D341Med (cell line): ENCODE measurements at places on chromosomes 1 and 21.

DNA sequence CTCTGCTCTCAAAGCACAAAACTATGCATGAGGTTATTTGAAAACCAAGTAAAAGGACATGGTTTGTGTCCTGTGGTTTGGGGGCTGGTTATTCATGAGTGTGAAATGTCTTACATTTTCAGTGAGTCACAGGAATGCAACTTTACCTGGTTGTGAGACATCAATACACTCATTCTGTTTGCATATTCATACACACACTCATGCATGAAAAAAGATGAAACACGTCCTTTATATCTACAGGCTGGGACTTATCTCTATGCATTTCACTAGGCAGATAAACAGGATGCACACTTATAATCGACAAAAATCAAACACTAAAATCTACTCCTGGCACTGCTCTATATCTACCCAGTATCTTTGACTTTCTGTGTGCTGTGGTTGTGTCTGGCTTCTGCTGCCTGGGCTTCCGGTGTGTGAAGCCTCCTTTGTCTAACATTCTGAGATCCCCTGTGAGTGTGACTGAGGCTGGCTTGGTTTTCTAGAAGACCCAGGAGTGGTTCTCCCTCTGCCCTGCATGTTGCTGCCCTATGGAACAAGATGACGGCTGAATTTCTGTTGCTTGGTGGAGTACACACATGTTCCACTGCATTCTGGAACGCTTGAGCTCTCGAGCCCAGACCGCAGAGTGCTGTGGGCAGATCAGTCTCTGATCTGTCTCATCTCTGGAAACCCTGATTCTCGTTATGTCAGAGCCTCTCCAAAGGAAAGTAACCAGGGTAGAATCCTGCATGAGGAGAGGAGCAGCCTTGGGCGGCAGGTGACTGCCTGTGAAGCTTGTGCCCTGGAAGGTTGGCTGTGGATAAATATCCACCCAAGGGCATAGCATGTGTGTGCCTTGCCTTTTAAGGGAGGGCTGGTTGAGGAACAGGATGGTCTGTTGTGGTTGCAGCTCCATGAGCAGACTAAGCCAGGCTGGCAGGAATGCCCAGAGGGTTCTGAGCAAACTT lies 19.7 kb upstream of the FASLG start:
- no peak for DNase-seq

DNA sequence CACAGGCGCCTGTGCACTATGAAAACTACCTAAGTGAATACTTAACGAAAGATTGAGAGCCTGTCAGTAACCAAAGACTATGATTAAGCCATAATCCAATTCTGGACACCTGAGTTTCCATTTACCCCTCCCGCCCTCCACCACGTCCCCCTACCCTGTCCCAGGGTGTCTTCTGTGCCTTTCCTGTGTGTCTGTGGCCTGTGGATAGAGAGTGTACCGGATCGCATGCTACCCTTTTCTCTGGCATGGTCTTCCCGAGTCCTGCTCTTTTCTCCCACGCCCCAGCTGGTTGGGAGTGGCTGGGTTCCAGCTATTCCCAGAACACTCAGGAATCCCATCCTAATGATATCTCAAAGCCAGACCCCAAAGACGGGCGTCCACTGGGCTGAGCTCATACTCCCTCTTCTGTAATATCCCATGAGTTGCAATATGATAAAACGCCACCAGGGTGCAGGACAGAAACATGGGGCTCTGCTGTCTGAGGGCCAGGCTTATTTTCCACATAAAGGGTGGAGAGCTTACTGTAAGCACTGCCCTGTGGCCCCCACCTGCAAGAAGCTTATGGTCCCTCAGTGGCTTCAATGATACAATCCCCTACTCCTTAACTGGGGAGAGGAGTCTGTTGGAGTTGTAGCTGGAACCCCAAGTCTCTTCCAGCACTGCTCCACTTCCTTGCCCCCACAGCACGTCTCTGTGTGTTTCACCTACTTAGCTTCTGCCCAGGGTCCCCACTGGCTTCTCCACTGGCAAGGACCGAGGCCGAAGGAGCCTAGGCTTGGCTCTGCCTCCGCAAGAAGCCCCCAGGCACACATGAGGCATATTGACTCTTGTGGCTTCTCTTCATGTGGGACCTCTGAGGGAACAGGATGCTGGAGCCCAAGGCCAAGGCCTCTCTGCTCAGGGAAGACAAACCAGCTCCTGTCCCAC lies 17.6 kb upstream of the ALX3 start:
- DNase-seq: peak; percentile 77

DNA sequence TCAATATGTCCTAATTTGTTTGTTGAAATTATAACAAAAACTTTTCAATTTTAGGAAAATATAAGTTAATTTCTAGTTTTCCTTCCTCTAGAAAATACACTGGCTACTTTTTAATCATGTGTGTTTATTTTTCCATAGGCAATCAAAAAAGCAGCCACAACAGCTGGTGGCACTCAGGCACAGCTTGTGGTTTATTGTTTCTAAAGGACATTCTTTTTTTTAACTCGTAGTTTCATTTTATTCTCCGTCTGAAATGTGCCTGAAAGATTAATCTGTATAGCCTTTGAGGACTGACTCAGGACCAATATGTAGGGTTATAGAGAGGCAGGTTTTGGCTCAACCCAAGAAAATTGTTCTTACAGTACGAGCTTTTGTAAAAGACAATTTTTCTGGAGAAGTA lies 20.7 kb upstream of the STX12 start:
- no peak for DNase-seq

- no peak for DNase-seq
These were observed 47.9 kb upstream of the RUNX1 start for GRCh38 chr21:35096959-35097358.

DNA sequence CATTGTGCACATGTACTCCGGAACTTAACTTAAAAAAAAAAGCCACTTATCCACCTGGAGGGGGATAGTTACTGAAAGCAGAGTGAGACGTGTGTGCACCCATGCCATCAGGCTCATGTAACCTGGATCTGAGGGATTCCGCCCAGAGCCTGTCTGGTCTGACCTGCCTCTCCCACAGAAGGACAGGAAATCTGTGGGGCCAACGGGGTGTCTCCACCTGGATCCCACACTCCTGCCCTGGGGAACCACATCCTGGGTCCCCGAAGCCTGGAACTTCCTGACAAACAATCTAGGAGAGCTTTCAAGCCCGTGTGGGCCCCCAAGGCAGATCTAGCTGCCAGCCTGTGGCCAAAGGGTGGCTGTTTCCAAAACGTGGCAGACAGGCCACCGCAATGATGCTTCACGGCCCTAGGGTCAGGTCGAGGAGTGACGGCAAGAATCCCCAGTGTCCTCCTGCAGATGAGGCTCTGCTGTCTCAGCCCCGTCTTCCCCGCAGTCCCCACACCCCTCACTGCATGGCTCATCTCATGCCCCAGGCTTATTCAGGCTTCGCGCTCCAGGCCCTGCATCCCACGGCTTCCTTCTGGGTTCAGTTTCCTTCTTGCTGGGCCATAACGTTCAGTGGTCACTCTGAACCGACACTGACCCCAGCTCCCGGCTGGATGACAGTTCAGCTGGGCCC lies 21.0 kb upstream of the PCBP3 start:
- no peak for DNase-seq

GRCh38 chr1:33349081-33349759 lies 28.3 kb upstream of the A3GALT2 start:
- peak; percentile 62 for DNase-seq

DNA sequence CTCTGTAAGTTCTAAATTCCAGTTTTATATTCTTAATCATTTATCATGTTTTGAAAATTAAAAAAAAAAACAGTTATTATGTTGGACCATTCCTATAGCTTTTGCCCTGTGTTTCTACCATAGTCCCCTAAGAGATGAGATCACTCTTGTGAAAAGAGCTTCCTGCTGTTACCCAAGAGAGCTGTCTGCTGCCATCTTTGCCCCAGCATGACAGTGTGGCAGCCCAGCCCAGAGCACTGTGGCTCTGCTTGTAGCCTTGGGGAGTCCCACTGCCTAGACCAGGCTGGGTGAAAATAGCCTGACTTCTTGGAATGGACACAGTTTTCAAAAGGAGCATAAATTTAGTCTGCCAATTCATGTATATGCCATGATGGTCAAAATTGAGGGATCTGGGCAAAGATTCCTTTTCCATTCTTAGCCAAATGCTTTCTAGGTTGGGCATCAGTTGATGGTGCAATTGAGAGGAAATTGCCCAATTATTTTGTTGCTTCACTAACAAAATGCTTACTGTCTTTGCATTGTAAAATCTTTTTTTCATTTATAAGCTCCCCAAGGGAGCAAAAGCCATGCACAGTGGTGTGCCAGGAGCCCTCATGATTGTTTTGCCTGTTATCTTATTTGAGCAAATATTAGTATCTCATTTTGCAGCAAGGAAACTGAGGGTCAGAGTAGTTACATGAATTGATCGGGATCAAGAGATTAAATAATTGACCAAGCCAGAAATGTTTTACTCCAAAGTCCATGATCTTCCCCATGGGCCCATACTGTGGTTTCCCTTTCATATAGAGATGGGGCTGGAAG lies 72.8 kb downstream of the ETS2 start:
- DNase-seq: no peak
